Spinal cord (tissue), 10 donors: ENCODE measurements at places on chromosomes 6 and 20.
A peak's percentile ranks its signal among the peaks of the same experiment; 100 is the strongest.

GRCh38 chr6:143268439-143268838, 182.1 kb downstream of the ADAT2 start:
- no peak for DNase-seq

- DNase-seq = no peak
These were observed 29.7 kb downstream of the RREB1 start for GRCh38 chr6:7137335-7138045.

DNA sequence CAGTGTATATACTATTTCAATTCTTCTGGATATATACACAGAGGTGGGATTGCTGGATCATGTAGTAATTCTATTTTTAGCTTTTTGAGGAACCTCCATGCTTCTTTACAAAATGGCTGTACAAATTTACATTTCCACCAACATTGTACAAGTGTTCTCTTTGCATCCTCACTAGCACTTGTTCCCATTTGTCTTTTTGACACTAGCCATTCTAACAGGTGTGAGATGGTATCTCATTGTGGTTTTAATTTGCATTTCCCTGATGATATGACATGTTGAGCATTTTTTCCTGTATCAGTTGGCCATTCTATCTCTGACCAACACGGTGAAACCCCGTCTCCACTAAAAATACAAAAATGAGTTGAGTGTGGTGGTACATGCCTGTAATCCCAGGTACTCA, 68.1 kb upstream of the PMEPA1 start:
- no peak for DNase-seq

DNA sequence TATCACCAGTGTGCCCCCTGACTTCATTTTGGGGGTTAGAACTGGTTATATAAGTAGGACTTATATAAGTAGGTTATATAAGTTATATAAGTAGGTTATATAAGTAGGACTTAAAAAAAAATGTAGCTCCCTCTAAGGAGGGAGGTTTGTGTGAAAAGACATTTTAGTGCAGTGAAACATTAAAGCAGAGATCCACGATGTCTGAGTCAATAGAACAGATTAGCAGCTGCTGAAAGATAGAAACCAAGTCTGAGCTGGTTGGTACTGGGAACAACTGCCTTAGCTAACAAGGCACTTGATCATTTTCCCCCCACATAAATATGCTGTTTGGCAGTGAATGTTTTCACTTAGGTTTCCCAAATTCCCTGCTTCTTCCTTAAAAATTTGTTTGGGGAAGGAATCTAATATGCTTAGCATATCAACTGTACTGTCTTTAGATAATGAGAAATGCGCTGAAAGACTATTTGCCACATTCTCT, 2.1 kb upstream of the RPS12 start:
- DNase-seq = no peak

- peak; percentile 92 for DNase-seq
These were observed 47.1 kb upstream of the ENTPD6 start for GRCh38 chr20:25148181-25148981.

GRCh38 chr6:43636308-43636659, 644 bp downstream of the MAD2L1BP start:
- no peak for DNase-seq

GRCh38 chr6:159978291-159979135, 9.6 kb downstream of the IGF2R start:
- no peak for DNase-seq

- no peak for DNase-seq
These were observed 62.6 kb upstream of the ADGRB3 start for GRCh38 chr6:68572525-68572924.

DNA sequence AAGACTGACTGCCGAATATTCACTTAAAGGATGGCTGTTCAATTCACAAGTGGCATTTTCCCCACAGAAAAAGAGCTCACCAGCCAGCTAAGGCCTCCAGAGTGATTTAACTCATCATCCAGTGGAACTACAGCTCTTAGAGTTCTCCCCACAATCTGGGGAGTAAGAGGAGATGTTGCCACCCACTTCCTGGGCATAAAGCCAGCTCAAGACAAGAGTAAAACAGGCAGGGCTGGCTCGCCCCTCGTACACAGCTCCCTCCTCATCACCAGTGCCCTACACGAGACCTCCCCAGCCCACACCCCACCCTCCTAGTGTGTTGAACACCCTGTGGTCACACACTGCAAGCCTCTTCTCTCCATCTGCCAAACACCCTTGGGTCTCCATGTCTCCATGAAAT, 47.2 kb upstream of the IPCEF1 start:
- DNase-seq = no peak

- DNase-seq = no peak
These were observed 124.1 kb downstream of the GRIK2 start for GRCh38 chr6:101517632-101518031.

DNA sequence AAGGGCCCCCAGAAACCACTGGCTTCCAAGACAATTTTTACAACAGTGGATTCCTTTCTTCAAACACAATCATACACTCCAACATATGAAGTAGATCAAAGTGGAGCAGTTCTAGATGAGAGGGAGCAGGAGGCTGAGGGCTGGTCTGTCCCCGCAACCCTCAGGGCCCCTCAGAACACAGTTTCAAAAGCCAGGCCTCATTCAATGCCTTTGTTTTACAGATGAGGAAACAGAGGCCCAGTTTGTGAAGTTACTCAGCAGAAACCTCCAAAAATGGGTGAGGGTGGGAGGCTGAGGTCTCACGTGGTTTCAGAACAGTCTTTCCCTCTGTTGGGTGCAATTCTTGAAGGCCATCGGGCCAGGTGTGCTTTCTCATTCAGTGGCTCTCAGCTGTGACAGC, 134.9 kb downstream of the SCML4 start:
- DNase-seq = no peak
